ENCODE measurements at places on chromosomes 2 and 18.

- DNase-seq, result no peak
Measured at GRCh38 chr2:209556354-209556961, 132.6 kb downstream of the MAP2 start.

DNA sequence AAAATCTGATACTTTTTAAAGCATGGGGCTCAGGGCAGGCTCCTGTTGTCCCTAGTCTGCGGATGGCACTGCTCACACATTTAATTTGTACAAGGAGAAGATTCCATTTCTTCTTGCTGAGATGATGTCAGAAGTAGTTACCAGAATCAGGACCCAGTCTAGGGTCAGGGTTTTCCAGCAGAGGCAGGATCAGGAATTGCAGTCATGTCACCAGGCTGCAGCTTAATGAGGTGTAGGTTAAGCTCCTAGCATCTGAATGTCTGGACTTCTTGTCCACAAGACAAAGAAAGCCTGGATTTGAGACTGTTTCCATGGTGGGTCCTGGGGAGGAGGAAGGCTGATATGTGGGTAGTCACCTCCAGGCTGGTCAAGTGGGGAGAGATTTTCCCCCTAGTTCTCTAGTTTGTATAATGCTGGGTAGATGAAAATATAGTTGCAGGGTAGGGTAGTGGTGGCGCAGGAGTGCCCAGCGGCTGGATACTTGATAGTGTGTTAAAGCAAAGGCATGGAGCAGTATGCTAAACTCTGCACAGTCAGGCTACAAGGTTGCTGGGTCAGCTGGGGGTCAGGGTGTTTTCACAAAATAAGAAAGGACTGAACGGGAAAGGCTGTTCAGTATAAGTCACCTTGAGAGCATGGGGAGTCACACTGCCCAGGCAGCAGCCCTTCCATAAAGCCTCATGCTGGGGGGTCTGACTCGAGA lies 148.4 kb downstream of the PRKCE start:
- DNase-seq, result no peak

DNA sequence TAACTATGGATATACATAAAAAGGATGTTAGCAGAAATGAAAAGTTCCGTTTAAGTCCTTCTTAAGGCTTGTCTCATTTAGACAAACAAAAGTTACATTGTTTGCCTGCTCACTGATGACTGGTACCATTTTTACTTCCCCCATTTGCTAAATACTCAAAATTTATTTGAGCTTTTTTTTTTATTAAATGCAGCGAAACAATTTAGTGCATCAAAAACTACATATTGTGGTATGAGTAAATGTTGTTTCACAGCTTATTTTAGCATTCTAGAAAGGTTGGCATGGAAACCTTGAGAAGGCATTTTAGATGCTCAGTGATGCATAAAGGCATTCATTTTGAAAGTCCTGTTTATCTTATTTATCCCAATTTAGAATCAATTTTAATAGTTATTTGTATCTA lies 100.0 kb downstream of the MAP2 start:
- DNase-seq, result no peak

DNA sequence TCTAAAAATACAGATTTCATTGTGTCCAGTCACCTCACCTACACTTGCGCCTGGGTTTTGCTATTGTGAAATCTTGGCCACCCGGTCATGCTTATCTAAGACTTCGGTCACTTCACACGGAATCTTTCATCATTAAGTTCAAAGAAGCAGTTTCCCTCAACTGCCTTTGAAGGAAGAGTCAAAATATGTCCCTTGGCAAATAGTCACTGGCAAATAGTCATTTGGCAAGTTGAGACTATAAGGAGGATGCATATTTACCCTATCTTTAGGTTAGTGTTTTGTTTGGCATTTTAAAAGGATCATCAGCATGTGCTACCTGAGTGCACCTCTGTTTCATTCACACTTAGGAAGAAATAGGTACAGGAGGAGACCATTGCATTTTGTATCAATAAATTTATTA lies 95.9 kb downstream of the FEZ2 start:
- DNase-seq, result no peak

- no peak for DNase-seq
Measured at GRCh38 chr2:140311905-140312304, 1531.7 kb upstream of the NXPH2 start.

DNA sequence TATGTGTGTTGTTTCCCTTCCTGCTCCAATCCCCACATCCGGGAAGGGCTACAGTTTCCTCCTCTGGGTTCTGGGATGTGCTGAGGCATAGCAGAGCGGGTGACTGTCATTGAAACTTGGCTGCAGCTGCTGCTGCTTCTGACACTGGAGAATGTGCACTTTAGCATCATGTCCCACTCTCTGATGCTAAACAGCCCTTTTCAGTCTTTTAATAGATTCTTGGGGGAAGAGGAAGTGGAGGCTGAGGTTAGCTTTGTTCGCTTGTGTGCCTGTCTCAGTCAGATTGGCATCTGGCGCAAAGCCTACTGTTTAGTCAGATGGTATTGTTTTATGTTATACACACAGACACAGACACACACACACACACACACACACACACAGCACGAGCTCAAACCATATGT lies 136.5 kb upstream of the RND3 start:
- no peak for DNase-seq

- no peak for DNase-seq
Measured at GRCh38 chr2:19425419-19425818, 67.0 kb upstream of the OSR1 start.

GRCh38 chr2:238257786-238258700 lies 18.2 kb upstream of the HES6 start:
- DNase-seq, result no peak

DNA sequence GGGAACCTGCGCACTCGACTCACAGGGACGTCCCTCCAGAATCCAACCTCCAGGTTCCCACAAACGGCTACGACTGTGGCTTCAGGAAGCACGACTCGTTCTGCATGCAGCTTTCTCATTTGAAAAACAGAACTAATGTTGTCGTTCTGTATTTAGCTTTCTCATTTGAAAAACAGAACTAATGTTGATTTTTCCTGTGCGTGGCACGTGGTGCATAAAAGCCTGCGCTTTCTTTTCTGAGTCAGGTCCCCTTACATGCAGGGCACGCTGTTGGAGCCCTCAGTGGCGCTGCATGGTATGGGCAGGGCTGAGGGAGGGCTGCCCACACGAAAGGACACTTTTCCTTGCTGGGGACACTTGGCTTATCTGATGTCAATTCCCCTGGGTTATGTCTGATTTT lies 124.3 kb downstream of the TMEM18 start:
- no peak for DNase-seq

GRCh38 chr18:77567205-77567604 lies 317.6 kb downstream of the GALR1 start:
- DNase-seq, result no peak

GRCh38 chr2:129732630-129733026 lies 246.8 kb upstream of the RAB6C start:
- DNase-seq, result no peak

GRCh38 chr2:58930537-58930936 lies 689.4 kb upstream of the FANCL start:
- no peak for DNase-seq

DNA sequence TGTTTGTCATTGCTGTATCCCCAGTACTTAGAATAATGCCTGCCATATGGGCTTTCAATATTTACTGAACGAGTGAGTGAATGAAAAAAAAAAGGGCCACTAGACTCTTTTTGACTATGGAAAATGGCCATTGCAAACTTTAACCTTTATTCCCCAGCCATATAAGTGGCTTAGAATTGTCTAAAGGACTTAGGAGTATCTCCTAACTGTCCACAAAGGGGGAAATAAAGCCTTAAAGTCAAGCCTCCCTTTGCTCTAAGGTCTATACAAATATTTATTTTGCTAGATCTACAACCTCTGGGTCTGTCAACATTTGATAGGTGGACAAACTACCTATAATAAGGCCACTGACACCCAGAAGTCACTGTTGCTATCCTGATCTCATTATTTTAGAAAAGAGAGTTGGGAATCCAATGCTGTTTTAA lies 25.7 kb downstream of the UPP2 start:
- DNase-seq, result no peak

DNA sequence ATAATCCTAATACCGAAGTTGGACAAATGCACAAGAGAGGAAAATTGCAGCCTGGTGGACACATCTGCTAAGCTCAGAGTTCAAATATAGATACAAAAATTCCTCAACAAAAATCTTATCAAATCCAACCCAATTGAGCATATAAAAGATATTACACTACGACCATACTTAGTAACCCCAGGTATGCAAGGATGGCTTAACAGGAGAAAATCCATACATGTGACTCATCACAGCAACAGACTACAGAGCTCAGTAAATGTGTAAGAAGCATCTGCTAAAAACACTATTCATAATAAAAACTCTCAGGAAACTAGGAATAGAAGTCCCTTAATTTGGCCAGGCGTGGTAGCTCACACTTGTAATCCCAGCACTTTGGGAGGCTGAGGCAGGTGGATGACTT lies 28.3 kb downstream of the HS6ST1 start:
- DNase-seq, result no peak

GRCh38 chr18:45666006-45666405 lies 50.7 kb downstream of the SLC14A2 start:
- DNase-seq, result no peak

DNA sequence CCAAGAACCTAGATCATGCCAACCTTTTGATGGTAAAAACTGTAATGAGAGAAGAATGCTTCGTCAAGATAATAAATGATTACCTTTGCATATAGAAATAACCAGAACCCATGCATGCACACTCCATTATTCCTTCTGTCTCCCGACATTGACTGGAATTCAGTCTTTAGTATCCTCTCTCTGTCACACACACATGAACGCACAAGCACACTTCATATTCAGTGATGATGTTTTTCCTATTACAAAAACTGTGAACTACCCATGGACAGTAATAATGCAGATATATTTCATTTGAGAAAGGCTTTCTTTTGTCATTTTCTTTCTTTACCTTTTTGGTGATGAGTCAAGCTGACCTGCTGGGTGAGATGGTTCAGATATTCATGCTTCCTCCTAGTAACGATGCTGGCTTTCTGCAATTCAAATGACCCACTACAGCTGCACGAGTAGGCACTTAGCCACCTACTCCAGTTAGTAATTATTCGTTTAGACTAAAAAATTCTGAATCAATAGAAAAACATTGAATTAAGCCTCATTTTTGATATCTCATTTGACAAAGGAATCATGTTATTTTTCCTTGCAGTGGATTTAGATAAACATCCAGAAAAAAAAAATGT lies 382.2 kb downstream of the TGIF1 start:
- no peak for DNase-seq

DNA sequence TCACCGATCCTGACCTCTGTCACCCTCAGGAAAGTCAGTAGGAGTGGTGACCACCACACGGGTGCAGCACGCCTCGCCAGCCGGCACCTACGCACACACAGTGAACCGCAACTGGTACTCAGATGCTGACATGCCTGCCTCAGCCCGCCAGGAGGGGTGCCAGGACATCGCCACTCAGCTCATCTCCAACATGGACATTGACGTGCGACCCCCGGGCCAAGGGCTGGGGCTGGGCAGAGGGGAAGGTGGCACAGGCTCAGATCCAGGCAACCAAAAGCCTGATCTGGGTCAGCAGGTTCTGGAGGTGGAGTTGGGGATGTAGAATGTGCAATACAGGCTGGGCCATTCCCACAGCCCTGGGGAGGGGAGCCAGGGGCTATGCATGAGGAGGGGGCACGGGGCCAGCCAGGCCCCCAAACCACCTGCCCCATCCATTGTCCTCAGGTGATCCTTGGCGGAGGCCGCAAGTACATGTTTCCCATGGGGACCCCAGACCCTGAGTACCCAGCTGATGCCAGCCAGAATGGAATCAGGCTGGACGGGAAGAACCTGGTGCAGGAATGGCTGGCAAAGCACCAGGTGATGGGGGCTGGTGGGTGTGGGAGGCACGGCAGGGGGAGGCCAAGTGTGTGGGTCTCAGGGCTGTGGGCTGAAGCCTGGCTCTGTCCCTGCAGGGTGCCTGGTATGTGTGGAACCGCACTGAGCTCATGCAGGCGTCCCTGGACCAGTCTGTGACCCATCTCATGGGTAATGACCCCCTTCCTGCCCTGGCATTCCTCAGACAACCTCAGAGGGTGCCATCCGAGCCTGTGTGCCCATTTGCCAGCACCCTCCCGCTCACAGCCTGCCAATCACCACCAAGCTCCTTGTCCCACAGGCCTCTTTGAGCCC lies 1.4 kb downstream of the ALPI start:
- DNase-seq, result no peak

DNA sequence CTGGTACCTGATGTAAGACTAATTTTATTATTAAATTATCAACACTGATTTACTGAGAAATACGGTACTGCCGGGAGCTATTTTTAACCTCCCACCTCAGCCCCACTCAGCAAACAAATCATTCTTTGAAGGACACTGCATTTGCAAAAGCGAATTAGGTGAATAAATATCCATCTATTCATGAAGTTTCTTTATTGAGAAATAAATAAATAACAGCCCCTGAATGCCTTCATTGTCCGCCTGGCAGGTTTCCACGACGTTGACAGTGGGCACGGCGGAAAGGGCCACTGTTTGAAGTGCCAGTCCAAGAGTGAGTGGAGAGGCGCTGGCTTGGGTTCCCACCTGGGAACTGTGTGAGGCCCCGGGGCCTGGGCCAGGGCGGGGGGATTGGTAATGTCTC lies 15.7 kb downstream of the C1QL2 start:
- no peak for DNase-seq

DNA sequence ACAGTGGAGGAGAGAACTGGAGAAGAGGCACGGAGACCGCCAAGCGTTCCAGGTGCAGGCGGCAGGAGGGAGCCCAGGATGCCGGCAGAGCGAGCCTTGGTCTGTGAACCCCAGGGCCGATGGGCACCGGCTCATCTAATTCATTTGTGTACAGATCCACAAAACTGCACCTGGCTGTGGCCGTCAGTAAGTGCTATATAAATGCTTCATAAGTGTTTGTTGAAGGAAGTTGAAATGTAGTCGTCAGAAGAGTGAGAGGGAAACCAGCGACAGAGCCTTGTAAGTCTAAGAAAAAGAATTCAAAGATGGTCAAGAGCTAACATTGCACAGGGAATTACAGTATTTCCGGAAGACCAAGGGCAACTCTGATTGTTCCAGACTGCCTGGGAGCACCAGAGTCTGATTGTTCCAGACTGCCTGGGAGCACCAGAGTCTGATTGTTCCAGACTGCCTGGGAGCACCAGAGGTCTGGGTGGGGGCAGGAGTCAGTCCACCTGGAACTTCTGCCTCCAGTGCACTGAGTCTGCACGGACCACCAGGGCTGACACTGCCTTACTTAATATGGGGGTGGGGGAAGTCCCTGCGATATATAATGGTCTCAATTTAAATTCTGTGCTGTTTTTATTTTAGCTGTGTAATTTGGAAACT lies 112.3 kb downstream of the BCL2 start:
- DNase-seq, result no peak
